Hematopoietic multipotent progenitor cell treated with erythropoietin and hydrocortisone succinate and interleukin-3 and kit ligand, for 17 days (in vitro differentiated cells): ENCODE measurements at places on chromosomes 4 and X.

- no peak for DNase-seq
Observed at GRCh38 chr4:166257891-166258290, 384.9 kb downstream of the TLL1 start.

- DNase-seq: no peak
Observed at GRCh38 chrX:3712870-3713224, 602 bp downstream of the PRKX start.

DNA sequence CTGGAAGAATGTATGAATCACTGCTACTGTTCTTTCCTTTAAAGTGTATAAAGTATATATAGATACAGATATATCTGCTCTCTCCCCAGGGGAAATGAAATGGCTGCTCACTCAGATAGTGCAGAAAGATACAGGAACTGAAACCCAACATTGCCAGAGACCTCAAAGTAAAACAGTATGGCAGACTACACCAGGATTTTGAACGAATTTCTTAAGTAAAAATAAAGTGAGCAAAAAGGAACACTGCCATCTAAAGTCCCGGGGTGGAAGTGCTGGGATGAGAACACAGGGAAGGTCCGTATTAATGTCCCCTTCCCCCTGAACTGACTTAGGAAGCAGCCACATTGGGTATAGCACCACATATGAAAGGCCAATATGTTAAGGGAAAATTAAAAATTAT lies 93.4 kb downstream of the TMA16 start:
- DNase-seq: no peak

DNA sequence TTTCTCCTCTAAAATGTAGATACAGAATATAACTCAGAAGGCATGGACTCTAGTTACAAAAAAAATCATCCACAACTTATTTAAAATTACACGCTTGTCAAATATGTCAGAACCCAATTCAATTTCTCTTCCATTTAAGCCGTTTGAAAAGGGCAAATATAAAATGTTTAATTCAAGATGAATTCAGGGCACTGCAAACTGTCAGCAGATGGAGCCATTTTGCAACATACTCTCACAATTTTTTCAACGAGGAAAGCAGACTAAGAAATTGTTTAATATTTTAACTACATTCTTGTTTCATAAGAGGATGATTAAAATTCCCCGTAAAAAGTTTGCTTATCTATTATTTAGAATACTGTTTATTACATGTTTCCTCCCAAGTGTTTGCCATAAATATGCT lies 321.3 kb upstream of the CPXCR1 start:
- no peak for DNase-seq

DNA sequence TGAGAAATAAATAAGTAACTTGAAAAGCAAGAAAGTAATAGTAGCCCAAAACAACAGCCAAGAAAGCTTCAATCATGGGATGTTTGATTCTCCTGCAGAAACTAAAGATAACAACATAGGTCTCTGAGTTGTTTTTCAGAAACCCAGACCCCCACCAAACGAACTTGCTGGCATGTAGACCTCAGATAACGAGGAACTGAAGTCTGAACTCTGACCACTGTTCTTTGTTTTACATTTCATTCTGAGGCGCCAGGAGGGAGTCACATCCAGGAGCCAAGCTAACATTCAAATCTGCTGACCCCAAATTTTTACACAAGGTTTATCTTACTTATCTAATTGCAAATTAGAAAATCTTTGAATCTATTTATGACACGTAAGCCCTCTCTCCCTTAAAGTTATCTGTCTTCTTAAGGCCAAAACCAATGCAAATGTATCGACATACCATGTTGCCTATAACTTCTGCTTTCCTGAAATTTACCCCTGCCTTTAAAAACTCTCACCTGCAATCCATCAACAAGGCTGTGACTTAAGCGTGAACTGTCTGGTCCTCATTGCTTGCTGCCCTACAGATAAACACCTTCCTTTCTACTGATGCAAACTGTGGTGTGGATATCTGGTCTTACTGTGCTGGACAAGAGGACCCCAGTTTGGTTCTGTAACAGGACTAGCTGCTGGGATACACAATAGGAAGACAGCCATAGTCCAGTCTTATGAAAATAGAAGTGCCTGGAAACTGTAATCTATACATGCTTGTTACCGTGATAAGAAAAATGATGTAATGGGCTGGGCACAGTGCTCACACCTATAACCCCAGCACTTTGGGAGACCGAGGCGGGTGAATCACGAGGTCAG lies 37.5 kb upstream of the NEIL3 start:
- no peak for DNase-seq

DNA sequence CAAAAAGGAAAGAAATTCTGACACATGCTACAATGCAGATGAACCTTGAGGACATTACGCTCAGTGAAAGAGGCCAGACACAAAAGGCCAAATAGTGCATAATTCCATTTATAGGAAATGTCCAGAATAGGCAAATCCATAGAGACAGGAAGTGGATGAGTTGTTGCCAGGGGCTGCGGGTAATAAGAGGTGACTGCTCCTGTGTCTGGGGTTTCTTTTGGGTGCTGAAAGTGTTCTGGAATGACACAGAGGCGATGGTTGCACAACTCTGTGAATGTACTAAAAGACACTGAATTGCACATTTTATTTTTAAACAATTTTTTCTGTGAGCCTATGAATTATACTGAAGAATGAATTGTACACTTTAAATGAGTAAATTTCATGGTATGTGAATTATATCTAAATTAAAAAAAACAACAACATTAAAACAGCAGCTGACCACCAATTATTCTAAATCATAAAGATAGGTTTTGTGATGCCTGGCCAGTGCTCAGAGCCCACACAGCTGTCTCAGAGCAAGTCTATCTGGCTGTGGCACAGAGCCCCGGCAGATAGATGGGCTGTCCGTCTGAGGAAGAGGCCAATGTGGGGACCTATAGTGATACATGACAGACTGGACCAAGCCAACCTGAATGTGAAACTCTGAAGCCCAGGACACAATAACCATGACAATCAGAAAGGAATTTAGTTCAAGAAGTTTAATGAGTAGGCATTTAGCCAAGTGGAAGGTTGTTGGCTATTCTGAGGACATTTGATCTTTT lies 23.5 kb upstream of the IRAK1 start:
- DNase-seq: no peak

GRCh38 chr4:45442466-45442865 lies 681.4 kb downstream of the GABRG1 start:
- DNase-seq: no peak

GRCh38 chrX:123277347-123277746 lies 93.3 kb downstream of the GRIA3 start:
- no peak for DNase-seq

DNA sequence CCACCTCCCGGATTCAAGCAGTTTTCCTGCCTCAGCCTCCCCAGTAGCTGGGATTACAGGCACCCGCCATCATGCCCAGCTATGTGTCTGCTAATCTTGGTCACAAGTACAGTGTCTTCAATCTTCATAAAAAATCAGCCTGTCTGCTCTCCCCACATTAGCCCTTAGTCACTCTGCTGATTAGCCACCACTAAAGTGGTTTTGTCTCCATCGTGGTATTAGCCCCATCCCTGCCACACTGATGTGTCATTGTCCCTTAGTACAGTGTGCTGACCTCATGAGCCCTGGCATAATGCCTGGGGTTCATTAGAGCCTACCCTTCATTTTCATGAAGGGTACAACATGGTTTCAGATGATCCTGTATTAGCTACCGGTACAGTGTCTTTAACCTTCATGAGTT lies 49.9 kb downstream of the ZNF157 start:
- DNase-seq: no peak

DNA sequence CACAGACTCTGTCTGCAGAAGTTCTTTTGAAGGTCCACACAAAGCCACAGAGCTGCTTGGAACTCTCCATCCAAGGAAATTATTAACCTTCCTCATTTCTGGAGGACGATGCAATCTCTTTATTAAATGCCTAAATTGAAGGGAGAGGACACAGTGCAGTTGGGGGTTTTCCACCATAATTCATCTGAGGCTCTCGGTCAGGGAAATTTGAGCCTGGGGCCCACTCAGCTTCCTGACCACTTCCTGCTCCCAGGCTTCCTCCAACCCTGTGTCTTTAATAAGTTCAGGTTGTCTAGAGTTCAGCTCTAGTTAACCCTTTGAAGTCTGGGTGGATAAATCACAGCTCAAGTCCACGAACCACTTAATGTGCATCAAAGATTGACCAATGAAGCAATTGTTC lies 58.5 kb downstream of the PRPS1 start:
- DNase-seq: no peak

DNA sequence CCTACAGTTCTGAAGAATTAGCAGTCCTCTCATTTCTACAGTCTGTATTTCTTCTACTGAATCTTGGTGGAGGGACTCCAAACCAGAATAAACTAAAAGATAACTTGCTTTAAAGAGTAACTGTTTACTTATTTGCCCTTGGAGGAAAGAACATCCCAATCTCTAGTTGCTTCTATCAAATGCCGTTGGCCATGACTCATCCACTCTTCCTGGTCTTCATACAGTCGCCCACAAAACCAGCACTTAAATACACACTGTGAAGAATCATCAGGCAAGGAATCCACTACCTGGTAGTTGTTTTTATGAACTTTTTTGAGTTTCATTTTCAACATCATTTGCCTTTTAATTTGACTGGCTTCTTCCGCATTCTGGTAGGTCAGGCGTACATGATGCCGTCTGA lies 14.2 kb downstream of the ZNF518B start:
- DNase-seq: no peak

GRCh38 chr4:135144498-135144897 lies 942.9 kb upstream of the PABPC4L start:
- no peak for DNase-seq

- no peak for DNase-seq
Observed at GRCh38 chr4:156169861-156170260, 216.2 kb upstream of the CTSO start.

DNA sequence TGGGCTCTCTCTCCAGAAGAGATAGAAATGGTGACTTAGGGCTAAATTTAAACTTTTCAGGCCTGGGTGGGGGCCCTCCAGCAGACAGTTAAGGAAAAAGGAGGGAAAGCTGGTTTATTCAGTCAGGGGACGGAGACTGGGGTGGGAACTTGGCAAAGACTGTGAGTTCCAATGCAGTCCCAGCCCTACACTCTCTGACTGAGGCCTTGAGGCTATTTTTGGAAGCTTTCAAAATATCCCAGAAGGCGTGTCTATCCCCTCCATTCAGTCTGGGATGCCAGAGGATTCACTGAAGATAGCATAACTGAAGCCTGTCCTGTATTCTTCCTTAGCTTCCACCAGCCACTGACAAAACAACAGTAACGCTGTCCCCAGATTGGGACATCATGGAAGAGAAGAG lies 32.1 kb upstream of the MSN start:
- no peak for DNase-seq

GRCh38 chr4:106366026-106366425 lies 2.6 kb downstream of the GIMD1 start:
- DNase-seq: no peak

DNA sequence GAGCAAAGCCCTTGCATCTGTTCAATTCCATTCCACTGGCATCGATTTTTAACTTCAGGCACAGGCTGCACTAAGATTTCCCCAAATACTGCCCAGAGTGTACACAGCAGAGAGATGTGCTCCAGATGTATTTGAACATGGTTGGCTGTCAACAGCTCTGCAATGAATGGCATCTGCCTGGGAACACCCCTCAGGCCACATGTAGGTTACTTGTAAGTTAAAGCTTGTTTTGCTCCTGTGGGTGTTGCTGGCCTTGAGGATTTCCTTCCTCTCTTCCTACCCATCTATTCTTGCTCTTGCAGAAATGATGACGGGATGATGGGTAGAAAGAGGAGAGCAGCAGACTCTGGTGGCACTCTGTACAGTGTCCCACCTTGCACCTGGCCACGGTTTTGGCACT lies 69.3 kb upstream of the HELT start:
- DNase-seq: no peak

- DNase-seq: no peak
Observed at GRCh38 chr4:64272432-64272831, 136.8 kb downstream of the TECRL start.

GRCh38 chrX:111180750-111181240 lies 84.8 kb downstream of the PAK3 start:
- DNase-seq: no peak

DNA sequence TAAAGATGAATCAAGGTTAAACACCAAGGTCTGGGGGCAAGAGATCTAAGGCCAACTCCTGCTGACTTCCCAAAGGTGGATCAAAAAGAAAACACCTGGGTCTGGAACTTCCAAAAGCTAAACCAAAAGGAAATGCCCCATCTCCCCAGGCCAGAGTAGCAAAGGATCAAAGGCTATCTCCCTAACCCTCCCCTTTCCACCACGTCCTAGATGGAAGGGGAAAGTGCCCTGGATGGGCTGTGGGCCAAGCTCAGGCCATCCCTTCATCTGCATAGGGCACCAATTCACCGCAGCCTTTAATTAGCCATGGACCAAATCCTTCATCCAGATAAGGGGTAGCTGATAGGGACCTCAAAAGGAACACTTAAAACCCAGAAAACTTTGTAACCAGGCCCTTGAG lies 100.2 kb downstream of the WDFY3 start:
- no peak for DNase-seq

GRCh38 chr4:3414421-3415279 lies 27.1 kb upstream of the HGFAC start:
- DNase-seq: no peak

- no peak for DNase-seq
Observed at GRCh38 chrX:154426916-154427770, 1.3 kb upstream of the ATP6AP1 start.
